Activated naive CD8-positive, alpha-beta T cell treated with anti-CD3 and anti-CD28 coated beads, Interleukin-2, amount 50 U/mL, for 16 hours (primary cell): ENCODE measurements at places on chromosomes 5 and 9.

- no peak for DNase-seq
Measured at GRCh38 chr5:74953937-74954720, 87.9 kb upstream of the FAM169A start.

GRCh38 chr5:149401051-149401450 is 22.0 kb upstream of the IL17B start:
- DNase-seq = no peak

- no peak for DNase-seq
Measured at GRCh38 chr9:130462685-130463540, 18.2 kb downstream of the ASS1 start.

GRCh38 chr5:149144637-149145036 is 3.3 kb downstream of the ABLIM3 start:
- no peak for DNase-seq

- no peak for DNase-seq
Measured at GRCh38 chr5:103353581-103353980, 95.0 kb downstream of the MACIR start.

DNA sequence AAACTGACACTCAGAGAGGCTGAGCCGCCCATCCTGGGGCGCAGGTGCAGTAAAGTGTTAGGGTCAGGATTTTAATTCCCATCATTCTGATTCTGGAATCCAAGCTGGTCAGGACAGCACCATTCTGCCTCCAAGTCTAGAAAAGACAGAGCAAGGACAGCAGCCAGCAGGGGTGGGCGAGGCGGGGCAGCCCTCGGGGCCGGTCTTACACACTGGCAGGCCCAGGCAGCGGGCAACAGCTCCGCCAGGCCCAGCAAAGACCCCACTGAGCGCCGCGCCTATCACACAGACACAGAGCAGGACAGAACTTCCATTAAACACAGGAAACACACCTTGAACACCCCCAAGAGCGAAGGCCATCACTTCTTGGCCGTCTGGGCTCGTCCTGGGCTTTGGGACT is 66.5 kb upstream of the RXRA start:
- no peak for DNase-seq

DNA sequence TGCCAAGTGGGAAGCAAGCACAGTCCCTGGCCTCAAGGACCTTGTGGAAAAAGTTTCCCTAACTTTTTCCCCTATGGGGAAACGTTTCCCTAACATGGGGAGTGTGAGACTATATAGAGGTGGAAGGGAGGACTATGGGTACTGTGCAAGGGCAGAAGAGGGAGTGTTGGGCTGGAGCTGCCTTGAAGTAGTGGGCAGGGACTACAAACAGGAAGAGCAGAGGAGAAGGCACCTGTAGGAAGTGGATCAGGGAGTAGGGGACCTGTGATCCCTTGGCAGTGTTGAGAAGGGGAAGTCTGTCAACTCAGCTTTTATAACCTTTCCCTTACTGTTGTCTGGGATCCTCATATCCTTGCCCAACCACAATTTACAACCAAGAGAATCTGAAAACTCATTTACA is 1.4 kb downstream of the CMYA5 start:
- DNase-seq = no peak

DNA sequence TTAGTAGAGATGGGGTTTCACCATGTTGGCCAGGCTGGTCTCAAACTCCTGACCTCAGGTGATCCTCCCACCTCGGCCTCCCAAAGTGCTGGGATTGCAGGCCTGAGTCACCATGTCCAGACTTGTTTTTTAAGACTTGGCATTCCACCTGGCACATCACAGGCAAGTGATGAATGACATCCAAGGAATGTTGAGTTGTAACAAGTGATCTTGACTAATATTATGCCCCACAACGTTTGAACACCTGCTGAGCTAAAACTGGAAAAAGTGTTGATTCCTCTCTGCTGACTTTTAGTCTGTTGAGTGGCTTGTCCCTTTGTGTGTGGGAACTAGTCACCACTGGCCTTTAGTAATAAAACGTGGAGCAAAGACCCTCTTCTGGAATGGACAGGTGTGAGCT is 54.6 kb downstream of the SUB1 start:
- DNase-seq = no peak

DNA sequence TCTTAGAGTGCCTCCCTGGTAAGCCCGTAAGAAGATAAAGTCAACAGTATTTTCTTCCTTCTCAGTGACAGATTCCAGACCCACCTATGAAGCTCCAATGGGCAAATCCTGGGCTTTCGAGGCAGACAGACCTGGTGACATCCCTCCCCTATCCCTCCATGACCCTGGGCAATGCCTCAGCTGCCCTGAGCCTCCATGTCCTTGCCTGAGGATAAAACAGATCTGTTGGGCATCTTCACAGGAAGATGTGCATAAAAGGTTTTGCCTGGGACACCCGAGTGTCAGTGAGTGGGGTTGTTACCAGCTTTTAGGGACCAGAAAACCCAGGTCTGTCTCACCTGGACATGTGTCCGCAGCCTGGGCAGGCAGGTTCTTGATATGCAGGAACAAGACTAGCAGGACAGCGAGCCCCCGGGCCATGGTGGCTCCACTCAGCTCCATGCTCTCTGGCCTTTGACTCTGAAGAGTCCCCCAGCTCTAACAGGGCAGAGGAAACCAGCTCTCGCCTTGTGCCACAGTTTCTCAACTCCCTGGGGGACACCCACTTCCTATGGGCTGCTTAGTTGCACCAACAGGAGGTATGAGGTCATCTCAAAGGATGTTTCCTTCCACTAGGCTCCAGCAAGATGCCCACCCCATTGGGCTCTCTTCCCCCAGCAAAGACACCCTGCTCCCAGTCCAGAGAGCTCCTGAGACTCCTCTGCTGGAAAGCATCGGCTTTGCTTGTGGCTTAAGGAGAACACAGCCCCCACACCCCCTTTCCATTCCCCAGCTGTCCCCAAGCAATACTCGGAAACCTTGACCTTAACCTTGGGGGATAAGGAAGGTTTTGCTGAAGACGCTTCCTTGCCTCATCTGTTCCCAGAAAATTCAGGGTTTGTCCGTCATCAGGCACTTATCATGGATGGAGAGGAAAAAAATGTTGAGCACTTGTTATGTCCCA is at the start of gene FCN1:
Gene FCN1, minus strand, starts transcription at position 482 of the 943 bp plus-strand sequence. Its CDS starts 41 bp downstream, at position 441.
- DNase-seq = no peak

GRCh38 chr9:136339958-136340310 is 12.6 kb downstream of the GPSM1 start:
- DNase-seq = no peak

GRCh38 chr5:33526755-33527154 is 86.0 kb downstream of the TARS1 start:
- DNase-seq = no peak

DNA sequence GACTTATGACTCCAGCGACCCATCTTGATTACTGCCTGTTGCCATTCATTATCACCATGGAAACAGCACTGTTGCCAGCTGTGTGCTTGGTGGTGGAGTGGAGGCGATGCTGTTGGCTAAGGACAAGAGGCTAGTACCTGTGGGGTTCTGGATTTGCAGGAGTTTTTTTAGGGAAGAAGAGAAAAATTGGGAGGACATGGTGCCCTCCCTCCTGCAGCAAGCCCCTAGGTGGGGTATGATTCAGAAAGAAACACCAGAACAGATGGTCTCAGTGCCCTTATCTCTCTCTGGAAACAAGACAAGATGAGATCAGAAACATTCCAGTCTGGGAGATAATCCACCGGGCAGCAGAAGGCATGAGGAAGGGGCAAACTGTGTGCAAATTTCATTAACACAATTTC is 87.8 kb upstream of the TLR4 start:
- no peak for DNase-seq

DNA sequence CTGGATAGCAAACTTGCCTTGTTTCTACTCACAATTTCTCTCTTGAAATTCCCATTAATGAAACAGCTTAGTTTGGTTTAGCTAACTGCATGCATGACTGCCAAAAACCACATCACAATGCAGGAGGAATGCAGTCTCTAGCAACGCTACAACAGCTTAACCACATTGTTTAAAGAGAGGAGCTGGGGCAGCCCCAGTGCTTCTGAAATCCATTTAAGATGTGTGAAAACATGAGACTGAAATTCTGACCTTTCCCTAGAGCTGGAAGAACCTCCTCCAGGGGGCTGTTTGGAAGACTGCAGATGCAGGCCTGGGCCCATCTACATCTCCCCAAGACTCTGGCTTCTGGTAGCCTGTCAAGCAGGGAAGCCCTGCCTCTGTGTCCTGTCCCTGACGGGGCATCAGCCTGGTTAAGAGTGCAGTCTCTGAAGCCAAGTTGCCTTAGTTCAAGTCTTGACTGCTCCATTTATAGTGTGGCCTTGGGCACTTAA is 157.1 kb downstream of the ZNF462 start:
- DNase-seq = no peak

GRCh38 chr5:154341620-154342019 is 104.2 kb upstream of the SAP30L start:
- DNase-seq = no peak

GRCh38 chr5:102807878-102808502 is 52.9 kb downstream of the PAM start:
- no peak for DNase-seq

- DNase-seq = no peak
Measured at GRCh38 chr5:78062645-78063044, 231.9 kb downstream of the AP3B1 start.

DNA sequence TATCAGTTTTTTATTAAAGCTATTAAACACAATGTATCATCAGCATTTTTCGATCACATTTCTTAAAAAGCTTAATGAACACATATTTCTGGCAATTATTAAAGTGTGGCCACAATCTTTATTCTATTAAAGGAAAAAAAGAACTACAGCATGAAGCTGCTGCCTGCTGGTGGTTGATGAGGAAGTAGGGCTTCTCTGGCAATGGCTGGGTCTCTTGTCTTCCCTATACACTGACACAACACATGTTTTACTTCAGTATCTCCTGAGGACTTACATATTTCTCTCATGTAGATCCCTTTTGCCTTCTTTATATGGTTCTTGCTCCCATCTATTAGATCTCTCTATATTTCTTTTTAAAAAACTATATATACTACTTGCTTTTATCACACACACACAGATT is 590.7 kb downstream of the RAB3C start:
- no peak for DNase-seq

- no peak for DNase-seq
Measured at GRCh38 chr5:79135790-79136553, 24.4 kb downstream of the BHMT start.

DNA sequence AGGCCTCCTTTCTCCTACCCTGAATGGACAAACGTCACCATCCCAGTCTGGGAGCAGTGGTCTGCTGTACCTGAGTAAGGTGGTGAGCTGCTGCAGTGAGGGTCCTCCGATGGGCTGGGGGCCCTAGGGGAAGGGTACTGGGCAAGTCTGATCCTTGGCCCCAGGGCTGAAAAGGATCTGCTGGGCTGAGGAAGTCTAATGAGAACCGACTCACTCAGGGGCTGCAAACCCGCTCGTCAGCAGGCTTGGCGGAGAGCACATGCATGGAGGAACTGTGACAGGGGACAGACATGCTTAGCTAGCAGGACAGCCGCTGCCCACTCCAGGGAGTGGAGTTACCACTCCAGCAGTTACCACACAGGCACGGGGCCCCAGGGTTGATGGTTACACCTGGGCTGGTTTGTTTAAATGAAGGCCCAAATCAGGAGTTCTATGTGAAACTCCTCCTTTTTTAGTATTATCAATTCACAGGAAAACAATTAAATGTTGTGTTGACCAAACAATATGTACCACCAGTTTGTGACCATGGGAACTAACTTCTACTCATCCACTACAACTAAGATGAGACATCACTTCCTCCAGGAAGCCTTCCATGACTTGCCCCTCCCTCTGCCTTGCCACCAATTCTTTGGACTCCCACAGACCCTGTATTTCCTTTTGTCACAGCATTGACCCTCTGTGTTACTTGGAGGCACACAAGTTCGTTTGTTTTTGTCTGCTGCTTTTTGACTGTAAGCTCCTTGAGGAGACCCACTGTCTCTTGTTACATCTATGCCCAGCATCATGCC is 56.1 kb upstream of the CPLX2 start:
- no peak for DNase-seq

DNA sequence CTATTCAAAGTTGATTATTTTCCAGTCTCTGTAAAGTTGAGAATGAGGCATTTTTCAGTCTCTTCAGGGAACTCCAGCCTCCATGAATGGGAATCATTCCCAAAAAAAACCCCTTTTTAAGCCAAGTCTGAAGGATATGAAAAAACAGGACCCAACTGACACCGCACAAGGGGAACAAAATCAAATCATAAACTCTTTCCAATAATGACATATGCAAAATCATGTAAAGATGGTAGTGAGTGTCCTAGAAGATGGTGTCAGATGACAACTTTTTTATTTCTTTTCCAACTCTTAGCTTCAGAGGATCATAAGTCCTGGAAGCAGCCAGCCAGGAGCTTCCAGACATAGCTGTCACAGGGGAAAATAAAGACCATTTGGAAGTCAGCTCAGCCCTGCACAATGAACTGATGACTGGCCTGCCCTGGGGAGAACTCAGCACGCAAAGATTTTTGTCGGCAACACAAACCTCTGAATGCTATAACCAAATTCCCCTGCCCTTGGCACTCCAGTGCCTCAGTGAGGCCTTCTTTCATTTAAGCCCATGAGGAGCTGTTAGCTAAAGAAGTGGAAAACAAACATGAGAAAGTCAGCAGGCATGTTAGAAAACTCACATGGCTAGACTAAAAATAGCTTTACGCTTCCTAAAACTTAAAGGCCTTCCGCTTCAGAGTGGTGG is 85.4 kb downstream of the SLC1A3 start:
- DNase-seq = no peak

- no peak for DNase-seq
Measured at GRCh38 chr5:133708331-133708850, 96.0 kb upstream of the FSTL4 start.

DNA sequence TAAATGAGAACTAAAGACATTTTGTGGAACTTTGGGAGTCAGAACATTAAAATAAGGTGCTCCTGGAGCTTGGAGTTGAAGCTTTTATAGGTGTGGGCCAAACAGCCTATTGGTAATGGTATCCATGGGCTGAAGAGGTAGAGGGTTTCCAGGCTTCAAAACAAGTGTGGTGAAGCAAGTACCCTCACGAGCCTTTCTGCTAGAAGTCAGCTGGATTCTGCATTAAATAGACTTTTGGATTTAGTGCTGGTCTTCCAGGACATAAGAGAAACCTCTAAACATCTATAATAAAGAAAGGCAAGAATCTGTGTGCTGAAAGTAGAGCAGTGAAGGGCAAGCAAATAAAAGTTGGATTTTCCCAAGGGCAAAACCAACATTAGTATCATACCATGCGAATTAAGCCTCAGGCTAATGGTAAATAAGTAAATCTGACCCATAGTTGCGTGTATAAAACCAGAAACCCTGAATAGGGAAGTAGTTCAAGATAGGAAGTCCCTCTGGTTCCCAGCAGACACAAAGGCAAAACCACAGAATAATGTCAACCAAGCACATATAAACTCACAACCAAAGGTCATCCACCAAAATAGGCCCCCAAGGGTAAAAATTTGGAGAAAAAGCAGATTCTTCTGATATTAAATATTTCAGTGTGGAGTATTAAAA is 306.3 kb downstream of the TLE4 start:
- no peak for DNase-seq

- DNase-seq = no peak
Measured at GRCh38 chr5:54804086-54804485, 181.3 kb downstream of the ESM1 start.

- DNase-seq = no peak
Measured at GRCh38 chr9:130884542-130885483, 11.8 kb downstream of the QRFP start.

GRCh38 chr9:134641173-134641989 is at the start of gene COL5A1:
COL5A1 (plus strand) TSS chr9:134641803; CDS start chr9:134642188, 385 bp downstream.
- DNase-seq = no peak

- DNase-seq = no peak
Measured at GRCh38 chr5:127694518-127695171, 8.5 kb upstream of the CCDC192 start.

- DNase-seq = no peak
Measured at GRCh38 chr9:97647996-97648395, 14.4 kb downstream of the NCBP1 start.
